Epithelial cell of proximal tubule (primary cell): ENCODE measurements at places on chromosomes 3 and 15.

DNA sequence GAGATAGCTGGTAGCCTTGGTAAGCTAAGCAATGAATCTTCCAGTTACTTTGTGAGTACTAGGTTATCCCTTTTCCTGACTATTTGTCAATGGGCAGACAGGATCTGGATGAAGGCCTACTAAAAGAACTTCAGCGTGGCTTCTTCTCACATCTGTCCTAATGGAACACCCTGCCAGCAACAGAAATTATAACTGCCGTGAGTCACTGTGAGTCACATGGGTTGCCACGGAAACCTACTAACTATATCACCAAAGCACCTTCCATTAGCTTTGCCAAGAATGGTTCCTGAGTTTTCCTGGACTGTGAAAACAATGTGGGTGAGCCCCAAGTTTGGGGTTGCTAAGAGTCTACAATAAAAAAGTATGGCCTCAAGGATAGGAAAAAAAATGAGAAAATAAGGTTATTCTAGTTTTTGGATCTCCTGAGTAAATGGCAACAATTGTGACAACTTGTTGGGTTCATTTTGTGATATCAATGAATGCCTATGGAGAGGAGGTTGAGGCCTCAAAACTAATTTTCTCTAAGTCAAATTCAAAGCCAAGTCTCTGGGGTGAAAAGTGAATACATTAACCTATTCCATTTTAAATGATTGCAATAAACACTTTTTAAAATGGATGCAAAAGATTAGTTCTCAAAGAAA, 195.1 kb upstream of the ICE2 start:
- peak; percentile 89 for DNase-seq

GRCh38 chr15:39944726-39945125, 10.8 kb downstream of the EIF2AK4 start:
- no peak for DNase-seq

DNA sequence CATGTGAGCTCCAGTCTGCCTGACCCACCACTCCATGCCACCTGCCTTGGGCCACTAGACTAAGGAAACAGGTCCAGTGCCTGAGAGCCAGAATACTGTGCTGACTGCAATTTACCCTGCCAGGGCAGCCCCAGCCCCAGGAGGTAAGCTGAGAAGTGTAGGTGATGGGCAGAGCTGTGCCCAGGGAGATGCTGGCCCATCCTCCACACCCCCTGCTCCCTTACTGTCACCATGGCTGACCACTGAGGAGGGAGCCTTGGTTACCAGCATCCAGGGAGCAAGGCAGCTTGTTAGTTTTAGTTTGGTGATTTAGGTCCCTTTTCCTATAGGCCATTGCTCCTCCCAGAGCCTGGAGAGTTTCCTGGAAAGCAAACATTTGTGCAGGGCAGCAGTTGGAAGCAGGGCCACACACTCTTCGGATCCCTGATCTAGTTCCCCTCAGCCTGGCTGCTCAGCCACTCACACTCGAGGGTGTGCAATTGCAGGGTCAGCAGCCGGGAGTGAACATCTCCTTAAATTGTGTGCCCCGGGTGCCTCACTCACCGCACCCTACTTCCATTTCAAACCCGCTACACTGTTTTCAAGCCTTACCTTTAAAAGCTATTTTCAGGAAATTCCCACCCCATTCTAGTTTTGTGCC, 2.0 kb downstream of the GALNT15 start:
- no peak for DNase-seq

- no peak for DNase-seq
Observed at GRCh38 chr15:89993349-89993748, 7.8 kb upstream of the ZNF710 start.

GRCh38 chr15:29435811-29436210, 166.2 kb upstream of the NSMCE3 start:
- DNase-seq, result peak; percentile 18

DNA sequence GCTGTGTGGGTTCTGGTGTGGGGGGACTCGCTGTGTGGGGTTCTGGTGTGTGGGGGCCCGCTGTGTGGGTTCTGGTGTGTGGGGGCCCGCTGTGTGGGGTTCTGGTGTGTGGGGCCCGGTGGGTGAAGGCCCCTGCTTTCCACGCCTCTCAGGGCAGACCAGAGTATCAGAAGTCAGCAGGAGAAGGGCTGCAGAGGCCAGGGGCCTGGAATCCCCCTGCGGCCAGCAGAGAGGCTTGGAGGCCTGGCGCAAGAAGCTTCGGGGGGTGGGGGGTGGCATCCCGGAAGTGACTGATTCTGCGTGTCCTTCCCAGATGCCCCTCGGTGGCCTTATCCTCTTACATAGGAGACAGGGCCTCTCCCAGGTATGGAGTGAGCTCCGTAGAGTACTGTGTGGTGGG, 37.4 kb downstream of the TNK2 start:
- DNase-seq, result no peak

DNA sequence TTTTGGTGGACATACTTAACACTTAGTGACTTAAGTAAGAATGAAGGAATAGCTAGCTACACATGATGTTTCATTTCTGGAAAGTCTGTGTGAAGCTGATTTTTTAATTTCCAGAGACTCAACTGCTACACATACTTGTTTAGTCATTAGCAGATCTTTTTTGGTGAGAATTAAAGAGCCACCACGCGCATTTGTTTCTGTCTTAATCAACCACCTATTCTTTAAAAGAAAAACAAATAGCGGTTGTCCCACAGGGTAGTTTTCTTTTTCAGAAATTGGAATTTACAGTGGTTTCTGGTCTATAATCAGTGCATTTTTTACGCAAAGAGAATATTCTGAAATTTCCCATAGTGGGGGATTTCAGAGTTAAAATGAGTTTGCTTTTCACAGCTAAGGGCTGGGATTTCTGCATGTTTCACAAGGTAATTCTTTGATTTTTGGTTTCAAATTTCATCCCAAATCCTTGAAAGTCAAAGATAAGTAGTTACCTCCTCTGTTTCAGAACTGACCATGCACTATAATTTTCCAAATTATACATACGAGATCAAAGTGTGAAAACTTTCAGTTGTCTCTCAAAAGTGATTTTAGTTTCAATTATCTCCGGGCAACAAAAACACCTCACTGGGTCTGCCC, 631.0 kb upstream of the GRM7 start:
- DNase-seq, result no peak

GRCh38 chr3:46634856-46635255, 22.5 kb downstream of the FAM240A start:
- no peak for DNase-seq

DNA sequence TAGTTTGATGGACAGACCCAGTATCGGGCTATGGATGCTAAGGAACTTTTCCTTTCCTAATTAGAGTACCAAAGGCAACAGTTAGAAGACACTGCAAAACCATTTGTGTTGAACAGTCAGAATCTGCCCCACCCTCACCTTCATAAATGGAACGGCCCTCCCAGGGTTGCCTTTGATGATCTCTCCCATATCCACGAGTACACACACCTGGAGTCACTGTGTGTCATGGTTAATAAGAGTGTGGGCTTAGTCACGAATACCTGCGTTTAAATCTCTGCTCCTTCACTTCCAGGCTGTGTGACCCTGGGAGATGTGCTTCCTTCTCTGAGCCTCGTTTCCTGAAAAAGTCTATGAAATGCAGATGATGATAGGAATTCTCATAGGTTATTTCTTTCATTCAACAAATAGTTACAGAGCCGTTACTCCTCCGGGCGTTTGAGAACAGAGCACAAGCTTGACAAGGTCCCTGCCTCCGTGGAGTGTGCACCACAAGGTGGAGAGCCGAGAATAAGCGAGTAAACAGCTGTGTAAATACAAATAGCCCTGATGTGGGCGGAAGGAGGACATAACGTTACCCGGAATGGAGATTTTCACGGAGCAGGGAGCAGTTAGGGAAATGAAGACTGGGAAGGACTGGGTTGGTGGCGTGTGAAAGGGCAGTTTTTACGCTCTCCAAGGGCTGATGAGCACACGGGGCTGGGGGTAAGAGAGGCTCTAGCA, 6.7 kb downstream of the SLC51A start:
- no peak for DNase-seq

- DNase-seq, result no peak
Observed at GRCh38 chr3:19947549-19948225, 790 bp downstream of the RAB5A start.

DNA sequence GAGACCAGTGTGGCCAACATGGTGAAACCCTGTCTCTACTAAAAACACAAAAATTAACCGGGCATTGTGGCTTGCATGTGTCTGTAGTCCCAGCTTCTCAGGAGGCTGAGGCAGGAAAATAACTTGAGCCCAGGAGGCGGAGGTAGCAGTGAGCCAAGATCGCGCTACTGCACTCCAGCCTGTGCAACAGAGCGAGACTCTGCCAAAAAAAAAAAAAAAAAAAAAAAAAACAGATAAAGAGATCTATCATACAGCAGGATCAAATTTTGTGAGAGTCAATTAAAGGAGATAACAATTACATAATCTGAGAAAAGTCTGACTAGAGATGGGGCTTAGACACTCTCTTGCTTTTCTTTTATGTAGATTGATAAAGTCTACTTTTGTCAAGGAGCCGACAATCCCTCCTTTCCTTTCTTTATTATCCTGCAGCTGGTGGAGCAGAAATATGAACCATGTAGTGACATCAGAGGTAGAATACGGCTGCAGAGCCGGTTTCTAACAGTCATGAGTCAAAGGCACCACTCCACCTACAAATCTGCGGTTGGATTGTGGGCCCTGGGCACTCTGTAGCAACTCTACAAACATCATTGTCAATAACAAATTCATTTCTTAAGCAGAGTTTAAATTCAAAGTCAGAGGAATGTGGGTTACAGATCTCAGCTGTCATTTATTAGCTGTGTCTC, 9.0 kb downstream of the C2CD4A start:
- DNase-seq, result no peak

DNA sequence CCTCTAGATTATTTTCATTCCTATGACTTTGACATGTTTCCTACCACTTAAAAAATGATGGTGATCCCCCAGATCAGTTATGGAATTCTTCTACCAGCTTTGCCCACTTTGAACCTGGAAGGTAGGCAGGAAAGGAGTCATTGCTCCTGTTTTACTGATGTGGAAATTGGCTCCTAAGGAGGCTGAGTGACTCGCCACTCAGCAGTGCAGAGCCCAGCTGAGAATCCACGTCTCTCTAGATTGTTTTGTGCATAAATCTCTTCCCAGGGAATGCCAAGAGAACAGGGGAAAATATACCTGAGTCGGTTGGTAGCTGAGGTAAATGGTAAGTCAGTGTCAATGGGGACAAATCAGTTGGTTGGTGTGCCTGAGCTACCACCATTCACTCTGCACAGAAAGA, 4.7 kb downstream of the LTF start:
- no peak for DNase-seq

DNA sequence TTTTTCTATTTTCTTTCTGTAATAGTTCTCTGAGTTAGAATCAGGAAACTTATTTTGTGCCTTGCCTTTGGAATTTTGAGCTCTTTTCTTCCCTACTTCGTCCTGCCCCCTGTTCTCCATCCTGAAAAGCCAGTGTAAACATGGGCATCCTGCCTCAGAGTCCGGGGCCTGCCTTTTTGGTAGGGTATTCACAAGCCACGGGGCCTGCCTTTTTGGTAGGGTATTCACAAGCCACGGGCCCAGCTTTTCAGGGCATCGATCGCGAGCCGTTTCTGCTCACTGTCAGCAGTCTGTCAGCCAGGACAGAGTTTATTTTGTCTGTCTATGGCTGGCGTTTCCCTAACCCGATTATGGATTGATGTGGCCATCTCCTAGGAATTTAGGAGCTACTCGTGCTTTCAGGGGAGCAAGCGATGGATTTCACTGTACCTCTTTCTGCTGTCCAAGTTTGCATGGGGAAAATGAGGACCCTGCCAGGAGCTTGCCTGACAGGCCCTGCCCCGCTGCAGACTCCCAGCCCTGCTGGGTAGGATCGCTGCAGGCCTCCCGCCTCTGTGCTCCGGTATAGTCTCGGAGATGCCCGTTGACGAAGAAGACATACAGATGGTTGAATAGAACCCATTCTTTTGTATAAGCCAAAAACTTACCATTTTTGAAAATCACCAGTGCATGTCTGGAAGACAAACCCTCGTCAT, 12.8 kb downstream of the SYNM start:
- no peak for DNase-seq

DNA sequence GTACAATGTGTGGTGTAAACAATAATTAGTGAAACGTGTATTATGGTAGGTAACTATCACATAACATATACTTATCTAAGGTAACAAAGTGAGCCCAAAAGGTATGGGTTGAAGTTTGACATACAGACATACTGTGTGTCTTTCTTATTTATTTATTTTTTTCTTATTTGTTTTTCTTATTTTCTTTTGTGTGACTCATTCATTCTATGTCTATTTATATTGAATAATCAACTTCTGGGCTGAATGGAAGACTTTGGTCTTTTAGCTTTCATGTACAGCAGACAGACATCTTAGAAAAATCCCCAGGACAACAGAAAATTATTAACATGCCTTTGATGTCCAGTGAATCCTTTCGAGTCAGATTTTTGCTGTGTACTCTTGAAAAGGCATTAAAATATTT, 200.3 kb upstream of the SLC2A2 start:
- no peak for DNase-seq
